ENCODE measurements at places on chromosomes 16 and 17.

GRCh38 chr16:50681021-50681885 is at the start of gene SNX20:
Gene SNX20, minus strand, starts transcription at chr16:50681312. Its CDS starts 3,786 bp downstream, at chr16:50677526.
- ATAC-seq = no peak

GRCh38 chr16:87492291-87492630 is 563 bp downstream of the ZCCHC14 start:
- ATAC-seq = no peak

DNA sequence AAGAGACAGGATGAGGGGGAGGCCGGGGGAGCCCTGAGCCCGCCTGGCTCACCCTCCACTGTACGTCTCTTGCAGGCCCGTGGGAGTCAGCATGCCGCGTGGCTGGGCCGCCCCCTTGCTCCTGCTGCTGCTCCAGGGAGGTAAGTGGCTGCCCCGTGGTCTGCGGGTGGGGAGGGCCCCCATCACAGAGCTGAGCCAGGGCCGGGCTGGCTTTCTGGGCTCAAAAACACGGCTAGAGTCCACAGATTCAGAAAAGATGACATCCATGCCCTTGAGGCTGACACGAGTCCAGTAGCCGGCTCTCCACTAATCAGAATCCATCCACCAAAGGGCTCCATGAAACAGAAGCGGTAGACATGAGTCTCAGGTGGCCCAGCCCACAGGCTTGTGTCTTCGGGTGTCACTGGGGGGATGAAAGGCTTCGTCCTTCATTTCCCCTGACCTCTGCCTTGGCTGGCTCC is 28.0 kb downstream of the IL21R start:
- no peak for ATAC-seq

DNA sequence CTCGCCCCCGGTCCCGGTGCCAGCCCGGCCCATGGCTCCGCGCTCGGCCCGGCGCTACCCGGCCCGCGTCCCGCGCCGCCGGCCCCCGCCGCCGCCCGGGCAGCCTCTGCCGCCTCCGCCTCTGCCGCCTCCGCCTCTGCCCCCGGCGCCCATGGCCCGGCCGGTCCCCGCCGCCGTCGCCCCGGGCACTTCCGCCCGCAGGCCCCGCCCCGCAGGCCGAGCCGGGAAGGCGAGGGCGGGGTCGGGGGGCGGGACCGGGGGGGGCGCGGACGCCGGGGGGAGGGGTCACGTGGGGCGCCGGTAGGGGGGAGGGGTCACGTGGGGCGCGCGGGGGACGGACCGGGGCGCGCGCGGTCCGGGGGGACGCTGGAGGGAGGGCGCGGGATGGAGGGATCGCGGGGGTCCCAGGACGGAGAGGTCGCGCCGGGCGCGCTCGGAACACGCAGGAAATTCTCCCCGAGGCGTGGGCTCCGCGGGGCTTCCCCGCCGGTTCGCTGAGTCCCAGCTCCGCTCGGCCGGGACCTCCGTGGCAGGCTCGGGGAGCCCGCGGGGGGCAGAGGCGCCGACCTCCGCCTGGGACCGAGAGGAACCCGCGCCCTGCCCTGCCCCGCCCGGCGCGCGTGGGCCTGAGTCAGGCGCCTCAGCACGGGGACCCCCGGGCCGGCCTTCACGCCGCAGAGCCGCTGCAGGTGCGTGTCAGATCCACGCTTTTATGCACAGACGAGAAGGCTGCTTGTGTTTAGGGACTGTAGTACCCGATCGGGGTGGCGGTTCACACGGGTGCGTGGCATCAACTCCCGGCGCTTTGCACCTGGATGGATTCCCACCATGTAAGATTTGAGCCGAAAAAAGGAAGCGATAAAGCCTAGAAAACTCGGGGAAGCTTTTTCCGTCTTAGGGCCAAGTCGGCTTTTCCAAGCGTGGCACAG is at the start of gene PGAP6:
TSS of gene PGAP6 (minus strand) at position 190 of the 929 bp plus-strand sequence. CDS start at position 33, 157 bp downstream.
- ATAC-seq = peak; percentile 20
